ENCODE measurements at places on chromosomes 6 and 20.

DNA sequence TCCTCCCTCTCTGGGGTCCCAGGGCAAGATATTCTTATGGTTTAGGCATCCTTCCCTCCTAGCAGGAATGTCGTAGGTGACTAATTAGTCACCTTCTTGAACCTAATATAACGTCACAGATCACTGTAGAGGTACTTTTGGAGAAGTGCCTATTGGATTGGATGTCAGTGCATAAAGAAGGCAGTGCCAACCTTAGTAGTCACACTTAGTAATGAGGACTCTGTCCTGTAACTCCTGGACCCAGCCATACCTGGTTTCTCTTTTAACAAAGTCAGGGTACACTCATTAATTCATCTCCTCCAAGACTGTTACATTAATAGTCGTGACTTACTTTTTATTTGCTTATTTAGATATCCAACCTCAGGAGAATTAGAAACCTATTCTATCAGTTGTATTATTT, 20.0 kb downstream of the VTA1 start:
- DNase-seq, result no peak

DNA sequence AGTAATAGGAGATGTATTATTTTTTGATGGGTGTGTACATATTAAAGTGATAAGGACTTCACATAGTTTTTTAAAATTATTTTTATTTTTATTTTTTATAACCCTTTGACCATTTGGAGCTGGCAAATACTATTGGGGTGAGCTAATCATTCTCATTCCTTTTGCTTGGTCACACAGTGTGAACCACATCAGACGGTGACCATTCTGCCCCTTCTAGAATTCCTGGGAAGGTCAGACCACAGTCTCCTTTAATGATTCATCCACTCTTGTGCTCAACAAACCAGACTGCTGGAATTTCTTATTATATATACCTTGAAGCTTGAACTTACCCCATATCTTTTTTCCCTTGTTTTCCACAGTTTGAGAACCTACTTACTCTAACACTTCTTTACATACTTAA, 23.9 kb upstream of the PRL start:
- no peak for DNase-seq

- no peak for DNase-seq
Observed at GRCh38 chr6:54609981-54610380, 236.6 kb upstream of the FAM83B start.

DNA sequence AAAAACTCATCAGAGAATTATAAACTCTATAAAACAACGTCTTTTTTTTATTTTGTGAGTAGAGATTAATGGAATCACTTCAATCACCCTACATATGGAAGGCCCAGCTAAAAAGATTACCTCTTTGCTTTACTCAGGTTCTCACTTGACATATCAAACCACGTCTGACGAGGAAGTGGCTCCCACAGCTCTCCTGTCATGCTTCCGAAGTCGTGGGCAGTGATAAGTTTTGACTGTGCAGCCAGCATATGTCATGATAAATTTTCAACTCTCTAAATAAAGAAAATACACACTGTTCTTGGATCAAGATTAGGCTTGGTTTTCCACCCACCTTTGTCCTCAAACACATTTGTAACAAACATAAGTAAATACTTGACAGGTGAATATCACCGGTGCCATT, 279.5 kb upstream of the RNF217 start:
- no peak for DNase-seq

GRCh38 chr20:51802170-51802751, at the start of gene SALL4:
Gene SALL4, minus strand, starts transcription at chr20:51802521. Its CDS starts 113 bp downstream, at chr20:51802408.
- no peak for DNase-seq

All from CMK (cell line).